ENCODE measurements at places on chromosomes 3 and 15. TPM values are rescaled to one million over a fixed set of nuclear protein-coding genes. Genes with fewer than 3 reads are reported as not detected.

Gene LARP6
- total RNA-seq: 46.7 TPM

Gene PRICKLE2
- 36.3 TPM for total RNA-seq

Gene TF
- total RNA-seq: not detected

Gene IL16
- 0.32 TPM for total RNA-seq

Gene C3orf22
- not detected for total RNA-seq

Gene GPR160
- under 0.01 TPM for total RNA-seq

Gene LRIG1
- 17.1 TPM for total RNA-seq

Gene TMCO5A
- not detected for total RNA-seq

Gene ZNF502
- 4.2 TPM for total RNA-seq

Gene RASGRP1
- 9.5 TPM for total RNA-seq

- peak; percentile 83 for DNase-seq
These were observed 118.9 kb downstream of the DPH6 start for GRCh38 chr15:35427091-35427490.

GRCh38 chr15:51759557-51760070, 8.2 kb downstream of the TMOD2 start:
- peak; percentile 89 for DNase-seq

DNA sequence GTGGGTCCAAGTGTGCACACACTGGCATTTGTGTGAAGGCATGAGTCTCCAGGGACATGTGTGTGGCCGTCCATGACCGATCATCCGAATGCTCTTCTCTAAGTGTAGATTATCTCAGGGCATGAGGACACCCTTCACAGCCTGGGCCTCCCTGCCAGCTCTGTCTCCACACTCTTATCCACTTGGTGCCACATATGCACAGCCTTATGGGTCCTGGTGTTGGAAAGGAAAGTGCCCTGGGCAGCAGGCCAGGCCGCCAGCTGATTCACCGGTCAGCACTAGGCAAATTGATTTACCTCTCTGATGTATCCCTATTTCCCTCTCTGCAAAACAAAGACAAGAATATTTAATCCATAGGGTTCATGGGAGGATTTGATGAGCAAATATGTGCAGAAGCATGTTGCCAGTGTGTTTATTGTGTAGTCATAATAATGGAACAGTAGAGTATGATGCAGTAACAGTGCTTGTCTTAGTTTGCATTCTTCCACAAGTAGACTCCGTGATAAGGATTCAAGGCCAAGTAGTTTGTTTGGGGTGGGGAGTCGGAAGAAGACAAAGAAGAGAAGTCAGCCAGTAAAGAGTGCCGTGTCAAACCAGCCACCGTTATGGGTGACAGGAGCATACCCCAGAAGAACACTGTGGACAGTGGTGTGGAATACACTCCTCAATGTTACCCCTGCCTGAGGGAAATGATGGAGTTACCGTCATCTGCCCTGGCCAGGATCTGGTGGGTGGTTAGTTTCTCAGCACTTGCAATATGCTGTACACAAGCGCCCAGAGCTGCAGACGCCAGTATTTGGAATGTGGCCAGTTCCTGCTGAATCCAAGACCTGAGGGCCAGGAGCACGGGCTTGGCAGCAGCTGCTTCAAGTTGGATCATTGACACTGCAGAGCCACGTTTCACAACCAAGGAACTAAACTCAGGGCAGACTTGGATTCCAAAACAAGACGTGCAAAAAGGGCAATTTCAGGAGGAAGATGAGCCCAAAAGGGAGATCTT, 85.1 kb downstream of the MTHFS start:
- peak; percentile 53 for DNase-seq

DNA sequence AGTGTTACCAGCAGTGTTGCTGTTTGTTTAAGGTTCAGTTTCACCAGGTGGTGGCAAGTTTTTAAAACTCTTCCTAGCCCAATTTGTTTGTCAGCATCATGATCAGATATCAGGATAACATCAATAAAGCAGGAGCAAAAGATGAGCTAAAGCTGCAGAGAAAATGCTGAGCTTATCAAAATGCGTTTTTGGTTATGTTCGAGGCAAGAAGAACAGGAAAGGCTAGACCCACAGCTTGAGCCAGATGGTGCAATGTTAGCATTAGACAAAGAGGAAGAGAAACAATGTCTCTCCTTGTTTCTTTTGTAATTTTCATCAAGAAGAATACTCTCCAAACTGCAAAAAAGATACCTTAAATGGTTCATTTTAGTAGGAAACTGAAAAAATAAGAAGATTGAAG, 66.2 kb downstream of the THRB start:
- no peak for DNase-seq

GRCh38 chr15:57561041-57561711, 30.5 kb upstream of the MYZAP start:
- DNase-seq: peak; percentile 66

DNA sequence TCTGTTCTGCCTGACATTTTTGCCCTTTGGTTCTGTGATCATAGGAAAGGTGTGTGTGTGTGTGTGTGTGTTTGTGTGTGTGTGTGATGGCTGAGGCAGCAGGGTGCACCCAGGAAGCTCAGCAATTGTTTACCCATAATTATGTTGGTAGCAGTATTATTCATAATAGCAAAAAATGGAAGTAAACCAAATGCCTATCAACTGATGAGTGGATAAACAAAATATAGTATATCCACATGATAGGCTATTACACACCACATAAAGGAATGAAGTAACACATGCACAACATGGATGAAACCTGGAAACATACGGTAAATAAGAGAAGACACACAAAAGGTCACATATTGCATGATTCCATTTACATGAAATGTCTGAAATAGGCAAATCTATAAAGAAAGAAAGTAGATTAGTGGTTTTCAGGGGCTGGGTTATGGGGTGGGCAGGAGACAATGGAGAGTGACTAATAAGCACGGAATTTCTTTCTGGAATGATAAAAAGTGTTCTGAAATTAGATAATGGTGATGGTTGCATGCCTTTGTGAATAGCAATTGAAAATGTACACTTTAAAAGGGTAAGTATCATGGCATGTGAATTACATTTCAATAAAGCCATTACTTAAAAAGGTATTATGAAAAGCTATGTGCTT, 167.2 kb downstream of the POLR2M start:
- no peak for DNase-seq

- no peak for DNase-seq
These were observed 6.9 kb upstream of the RFTN1 start for GRCh38 chr3:16520241-16520969.

DNA sequence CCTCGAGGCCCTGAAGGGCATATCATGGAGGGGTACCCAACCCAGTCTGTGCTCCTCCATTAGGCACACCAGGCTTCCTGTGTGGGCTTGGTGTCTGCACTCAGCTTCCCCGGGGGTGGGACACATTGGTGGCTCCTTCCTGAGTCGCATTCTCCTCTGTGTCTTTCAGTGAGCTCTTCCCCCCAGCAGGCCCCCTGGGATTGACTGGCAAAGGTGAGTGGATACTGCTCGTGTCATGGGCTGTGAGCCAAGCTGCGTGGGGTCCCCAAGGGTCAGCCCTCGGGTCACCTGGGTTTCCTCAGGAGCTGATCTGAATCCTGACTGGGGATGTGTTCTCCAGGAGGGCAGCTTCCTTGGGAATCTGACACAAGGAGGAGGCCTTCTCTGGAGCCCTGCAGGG, 231.0 kb downstream of the SNRPN start:
- no peak for DNase-seq

DNA sequence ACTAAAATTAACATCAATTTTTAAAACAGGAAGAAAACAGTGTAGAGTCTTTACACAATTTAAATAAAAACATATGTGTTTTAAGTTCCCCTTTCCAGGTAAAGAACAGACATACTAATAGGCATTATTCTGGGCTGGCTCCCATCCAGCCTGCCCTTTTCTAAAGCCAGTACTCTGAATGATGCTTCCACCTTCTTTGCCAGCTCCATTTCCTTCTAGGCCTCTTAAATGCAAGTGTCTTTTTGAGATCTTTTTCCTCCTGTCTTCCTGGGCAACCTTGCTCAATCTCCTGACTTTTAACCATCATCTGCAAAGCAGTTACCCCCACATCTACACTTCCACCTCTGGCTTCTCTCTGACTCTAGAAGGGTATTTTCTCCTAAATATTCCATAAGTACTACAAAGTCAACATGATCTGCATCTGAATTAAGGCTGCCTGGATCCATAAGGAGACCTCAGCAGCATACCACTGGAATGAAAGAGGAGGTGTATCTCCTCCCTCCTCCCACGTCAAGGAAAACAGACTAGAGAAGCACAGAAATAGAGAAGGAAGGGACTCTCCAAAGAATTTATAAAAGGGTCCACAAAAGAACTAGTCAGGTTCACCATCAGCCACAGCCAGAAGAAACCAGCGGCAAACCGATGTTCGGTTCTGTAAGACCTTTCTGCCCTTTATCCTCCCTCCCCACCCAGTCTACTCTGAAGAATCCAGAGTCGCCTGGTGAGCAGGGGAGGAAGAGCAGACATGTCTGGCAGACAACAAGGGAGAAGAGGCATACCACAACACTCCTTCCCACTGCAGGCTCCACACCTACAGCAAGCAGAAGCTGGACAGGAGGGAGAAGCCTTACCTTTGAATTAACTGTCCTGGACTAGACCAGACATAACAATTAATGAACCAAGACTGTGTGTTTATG, 47.1 kb downstream of the GOLIM4 start:
- no peak for DNase-seq

DNA sequence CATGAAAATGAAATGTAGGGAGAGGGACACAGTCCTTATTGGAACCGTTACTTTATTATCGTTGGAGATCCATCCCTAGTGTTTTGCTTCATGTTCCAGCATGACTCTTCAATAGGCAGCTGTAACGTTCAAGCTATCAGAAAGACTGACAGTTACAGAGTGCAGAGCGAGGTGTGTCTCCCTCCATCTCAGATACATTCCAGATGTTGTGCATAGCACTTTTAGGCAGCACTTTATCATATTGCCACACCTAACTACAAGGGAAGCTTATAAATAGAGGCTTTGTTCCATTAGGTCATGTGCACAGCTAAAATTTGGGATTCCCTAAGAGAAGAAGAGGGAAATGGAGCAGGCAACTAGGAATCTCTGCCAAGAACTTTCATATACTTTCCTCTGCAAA, 1009.6 kb downstream of the ROBO2 start:
- no peak for DNase-seq

DNA sequence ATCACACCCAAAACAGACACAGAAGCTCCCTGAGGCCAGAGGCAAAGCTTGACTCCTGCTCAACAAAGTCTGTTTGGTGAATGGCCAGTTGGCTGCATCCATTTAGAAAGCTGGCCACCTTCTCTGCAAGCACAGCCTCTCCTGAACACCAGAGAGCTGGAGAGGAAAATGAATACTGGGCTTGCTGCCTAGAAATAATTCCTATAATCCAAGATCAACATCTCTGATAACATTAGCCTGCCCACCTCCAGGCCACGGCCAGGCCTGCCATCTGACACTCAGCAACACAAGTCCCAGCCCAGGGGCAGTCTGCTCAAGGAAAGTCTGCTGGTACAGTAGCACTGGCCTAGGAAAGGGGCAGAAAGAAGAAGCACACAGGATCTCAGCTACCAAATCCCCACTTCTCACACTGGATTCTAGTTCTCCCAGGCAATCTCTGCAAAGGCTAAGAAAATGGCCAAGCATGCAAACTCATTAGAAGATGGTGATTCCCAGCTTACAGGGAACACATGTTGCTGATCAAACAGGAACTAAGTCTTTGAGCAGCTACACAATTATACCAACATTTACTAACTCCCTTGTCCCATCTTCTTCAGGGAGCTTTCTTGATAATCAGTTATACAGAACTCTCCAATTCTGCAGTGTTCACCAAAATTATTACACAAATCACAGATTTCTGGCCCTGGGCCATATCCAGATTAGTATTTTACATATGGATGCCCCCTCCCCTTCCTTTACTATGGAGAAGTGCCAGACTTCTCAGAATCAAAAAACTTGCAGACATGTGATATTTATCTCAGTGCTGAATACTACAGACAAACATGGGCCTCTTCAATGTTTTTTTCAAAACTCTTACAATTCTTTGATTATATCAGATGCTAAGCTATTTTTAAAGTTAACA, 9.9 kb downstream of the TBC1D2B start:
- peak; percentile 74 for DNase-seq

DNA sequence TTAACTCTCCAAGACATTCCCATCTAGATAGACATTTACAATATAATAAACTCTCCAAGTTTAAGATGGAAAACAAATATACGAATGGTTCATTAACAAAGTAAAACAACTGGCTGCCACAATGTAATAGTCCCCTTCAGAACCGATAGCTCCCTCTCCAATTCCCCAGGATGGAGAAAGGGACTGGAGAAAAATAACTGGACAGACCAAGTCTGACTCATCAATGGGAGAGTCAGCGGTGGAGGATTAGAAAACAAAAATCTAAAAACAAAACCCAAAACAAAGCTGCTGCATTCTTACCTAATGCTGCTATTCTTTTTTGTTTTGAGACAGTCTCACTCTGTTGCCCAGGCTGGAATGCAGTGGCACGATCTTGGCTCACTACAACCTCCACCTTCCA, 468.1 kb downstream of the SHQ1 start:
- peak; percentile 58 for DNase-seq

DNA sequence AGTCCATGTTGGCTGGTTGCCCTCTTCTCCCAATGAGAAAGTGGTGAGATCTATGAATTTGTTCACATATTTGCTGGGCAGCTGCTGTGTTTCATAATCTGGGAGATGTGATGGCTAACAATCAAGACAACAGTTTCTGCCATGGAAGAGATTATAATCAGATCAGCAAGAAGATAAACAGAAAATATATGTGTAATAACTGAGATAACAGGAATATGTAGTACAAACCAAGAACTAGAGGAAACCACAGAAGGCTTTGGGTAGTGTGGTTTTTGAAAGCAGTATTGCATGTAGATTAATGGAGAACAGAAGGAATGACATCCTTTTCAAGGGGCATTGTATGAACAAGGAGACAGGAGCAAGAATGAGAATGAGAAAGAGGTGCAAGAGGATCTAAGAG, 12.2 kb upstream of the CSTA start:
- DNase-seq: no peak
